ENCODE measurements at places on chromosomes 4 and X.

- peak; percentile 81 for DNase-seq
These were observed at the start of gene PPARGC1A for GRCh38 chr4:23889814-23890341. TSS of gene PPARGC1A (minus strand) at chr4:23890047. CDS start at chr4:23889957, 90 bp downstream.

- no peak for DNase-seq
These were observed 80.2 kb upstream of the ESX1 start for GRCh38 chrX:104334971-104335370.

DNA sequence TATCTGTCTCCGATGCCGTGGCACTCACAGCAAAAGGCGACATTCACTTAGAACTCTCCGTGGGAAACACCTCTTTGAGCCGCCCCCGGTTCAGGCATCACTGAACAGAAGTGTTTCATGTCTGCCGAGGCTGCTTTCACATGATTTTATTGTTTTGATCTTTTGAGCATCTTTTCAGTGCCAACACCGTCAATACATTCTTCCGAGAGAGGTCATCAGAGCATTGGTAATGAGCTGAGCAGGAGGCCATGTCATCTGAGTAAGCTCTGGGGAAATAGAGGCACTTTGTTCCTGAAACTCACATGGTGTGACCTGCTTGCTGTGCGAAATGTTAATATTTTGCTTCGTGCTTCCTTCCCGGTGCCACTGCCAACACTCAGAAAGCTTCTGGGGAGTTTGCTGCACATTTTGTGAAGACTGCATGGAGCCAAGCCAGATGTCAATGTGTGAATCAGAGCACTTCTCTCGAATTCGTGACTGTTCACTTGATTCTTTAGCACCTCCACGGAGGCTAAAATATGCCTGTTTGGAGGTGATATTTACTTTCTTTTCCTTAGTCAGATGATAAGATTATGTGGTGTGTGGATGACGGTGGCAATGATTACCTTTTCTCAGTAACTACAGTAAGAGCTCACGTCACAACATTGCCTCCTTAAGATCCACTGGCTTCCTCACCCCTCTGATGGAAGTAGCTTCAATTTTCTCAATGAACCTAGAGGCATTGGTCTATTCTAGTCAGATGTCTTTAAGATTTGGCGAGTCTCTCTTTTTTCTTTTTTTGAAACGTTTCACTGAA lies 222.3 kb upstream of the HS3ST1 start:
- no peak for DNase-seq

- no peak for DNase-seq
These were observed 123.5 kb upstream of the BMPR1B start for GRCh38 chr4:94634271-94634670.

GRCh38 chr4:98245226-98245625 lies 16.0 kb upstream of the RAP1GDS1 start:
- DNase-seq, result no peak

- no peak for DNase-seq
These were observed 890.8 kb downstream of the TRIML1 start for GRCh38 chr4:189029976-189030504.

DNA sequence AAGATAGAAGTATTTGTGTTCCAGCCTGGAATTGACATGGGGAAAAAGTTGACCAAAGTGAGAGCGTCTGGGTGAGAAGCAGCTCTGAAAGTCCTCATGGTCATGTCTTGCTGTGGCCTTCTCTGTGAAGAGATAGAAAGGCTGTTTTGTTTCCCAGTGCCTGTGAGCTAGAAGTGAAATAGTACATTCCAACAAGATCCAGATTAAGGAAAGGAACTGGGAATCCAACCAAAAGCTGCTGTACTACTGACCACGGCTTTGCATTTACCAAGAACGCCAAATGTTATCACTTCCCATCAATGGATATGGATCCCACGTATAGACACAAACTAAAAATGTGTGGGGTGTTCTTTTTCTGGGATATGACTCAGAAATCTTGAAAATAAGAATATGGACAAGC lies 51.2 kb downstream of the TENM3 start:
- no peak for DNase-seq

DNA sequence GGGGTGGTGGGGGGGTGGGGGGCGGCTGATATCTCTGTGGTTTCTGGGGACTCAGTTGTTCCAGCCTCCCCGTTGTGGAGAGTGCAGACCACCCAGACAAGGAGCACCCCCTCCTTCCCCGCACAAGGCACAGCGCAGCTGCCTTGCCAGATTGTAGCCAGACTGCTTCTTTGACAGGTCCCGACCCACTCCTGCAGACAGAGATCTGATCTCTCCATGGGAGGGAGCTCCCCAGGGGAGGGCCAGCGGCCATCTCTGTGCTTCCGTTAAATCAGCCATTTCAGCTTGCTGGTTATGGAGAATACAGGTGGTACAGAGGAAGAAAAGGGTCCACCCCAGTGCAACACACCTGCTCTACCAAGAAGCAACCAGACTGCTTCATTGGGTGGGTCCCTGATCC lies 80.8 kb downstream of the FGF16 start:
- no peak for DNase-seq

DNA sequence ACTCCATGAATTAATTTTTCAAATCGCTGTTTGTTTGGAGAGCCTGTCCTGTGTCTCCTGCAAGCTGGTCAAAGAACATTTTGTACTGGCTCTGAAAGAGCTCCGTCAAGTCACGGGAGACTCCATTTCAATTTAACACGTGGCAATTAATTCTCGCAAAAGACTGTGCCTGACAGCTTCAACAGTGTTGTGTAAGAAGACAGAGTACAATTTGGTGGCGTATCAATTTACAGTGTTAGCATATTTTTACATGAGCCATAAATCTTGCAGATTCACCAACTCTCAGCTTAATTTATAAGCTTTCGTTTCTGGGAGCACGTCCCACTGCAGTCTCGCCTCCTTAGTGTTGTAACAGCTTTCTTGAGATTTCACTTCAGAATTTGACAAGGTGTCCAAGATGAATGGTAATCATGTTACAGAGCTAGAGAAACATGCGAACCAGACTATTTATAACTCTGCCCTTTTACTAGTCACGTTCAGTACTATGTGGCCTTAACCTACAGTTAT lies 70.8 kb downstream of the RWDD4 start:
- DNase-seq, result no peak

GRCh38 chr4:102399021-102399420 lies 53.7 kb upstream of the SLC39A8 start:
- DNase-seq, result no peak

DNA sequence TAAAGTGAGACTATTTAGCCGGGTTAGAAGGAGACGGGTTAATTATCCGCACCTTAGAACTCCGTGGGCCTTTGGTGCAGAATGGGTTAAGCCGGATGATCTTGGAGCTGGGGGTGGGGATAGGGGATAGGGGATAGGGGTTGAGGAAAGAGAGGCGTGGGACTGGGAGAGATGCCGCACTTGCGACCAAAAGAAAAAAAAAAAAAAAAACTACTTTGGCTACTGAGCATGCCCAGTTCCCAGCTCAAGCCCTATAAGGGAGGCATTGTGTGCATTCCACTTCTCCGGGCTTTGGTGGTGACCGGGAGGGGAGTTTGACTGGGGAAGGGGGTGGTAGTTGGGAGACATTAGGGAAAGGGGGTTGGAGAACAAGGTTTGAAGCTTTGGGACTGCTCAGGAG lies at the start of gene SLITRK4:
Gene SLITRK4 (minus strand): TSS at position 187 of the 400 bp plus-strand sequence. CDS start 4,993 bp downstream, outside the sequence.
- no peak for DNase-seq

GRCh38 chr4:25320336-25320735 lies 7.8 kb downstream of the ZCCHC4 start:
- no peak for DNase-seq

GRCh38 chr4:74446896-74447295 lies 2.0 kb downstream of the AREG start:
- DNase-seq, result no peak

- no peak for DNase-seq
These were observed 445.9 kb downstream of the TLL1 start for GRCh38 chr4:166318810-166319525.

GRCh38 chrX:21638311-21638710 lies 19.8 kb downstream of the KLHL34 start:
- no peak for DNase-seq
